ENCODE measurements at places on chromosomes 2 and 18.

GRCh38 chr18:24271381-24272228, 126.0 kb downstream of the OSBPL1A start:
- peak; percentile 53 for DNase-seq

GRCh38 chr2:129396980-129397599, 582.4 kb upstream of the RAB6C start:
- peak; percentile 17 for DNase-seq

- DNase-seq, result no peak
Observed at GRCh38 chr18:39976771-39977170, 1978.3 kb upstream of the PIK3C3 start.

GRCh38 chr18:29218091-29218490, 1041.2 kb upstream of the CDH2 start:
- no peak for DNase-seq

GRCh38 chr2:209640358-209640757, 131.3 kb upstream of the UNC80 start:
- DNase-seq, result no peak

GRCh38 chr2:23433282-23433681, 48.3 kb downstream of the KLHL29 start:
- DNase-seq, result no peak

DNA sequence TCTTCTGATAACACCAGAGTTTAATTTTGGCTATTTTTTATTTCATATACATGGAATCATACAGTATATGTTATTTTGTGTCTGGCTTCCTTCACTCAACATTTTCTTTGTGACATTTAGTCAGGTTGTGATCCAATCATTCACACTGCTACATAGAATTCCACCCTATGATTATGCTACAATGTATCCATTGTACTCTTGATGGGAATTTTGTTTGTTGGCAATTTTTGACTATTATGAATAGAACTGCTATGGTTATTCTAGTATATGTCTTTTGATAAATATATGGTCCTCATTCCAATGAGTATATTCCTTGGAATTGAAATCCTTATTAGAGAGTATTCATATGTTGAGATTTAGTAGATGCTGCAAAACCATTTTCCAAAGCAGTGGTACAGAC, 936.4 kb upstream of the CHAC2 start:
- no peak for DNase-seq

- no peak for DNase-seq
Observed at GRCh38 chr18:64692826-64693225, 543.9 kb upstream of the LINC00305 start.

DNA sequence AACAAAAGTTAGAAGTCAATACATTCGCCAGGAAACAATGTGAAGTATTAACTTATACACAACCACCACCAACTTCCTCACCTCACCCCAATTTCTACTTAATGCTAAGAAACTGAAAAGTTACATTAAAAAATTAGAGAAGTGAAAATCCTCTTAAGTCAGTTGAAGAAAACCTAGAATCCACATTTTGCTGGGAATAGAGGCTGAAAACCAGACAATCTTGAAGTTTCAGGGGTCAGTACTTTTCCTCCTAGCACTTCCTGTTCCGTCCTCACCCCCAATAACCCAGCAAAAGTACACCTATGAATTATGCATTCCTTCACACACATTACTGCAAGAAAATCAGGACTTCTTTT, 6.3 kb downstream of the YES1 start:
- DNase-seq, result no peak

DNA sequence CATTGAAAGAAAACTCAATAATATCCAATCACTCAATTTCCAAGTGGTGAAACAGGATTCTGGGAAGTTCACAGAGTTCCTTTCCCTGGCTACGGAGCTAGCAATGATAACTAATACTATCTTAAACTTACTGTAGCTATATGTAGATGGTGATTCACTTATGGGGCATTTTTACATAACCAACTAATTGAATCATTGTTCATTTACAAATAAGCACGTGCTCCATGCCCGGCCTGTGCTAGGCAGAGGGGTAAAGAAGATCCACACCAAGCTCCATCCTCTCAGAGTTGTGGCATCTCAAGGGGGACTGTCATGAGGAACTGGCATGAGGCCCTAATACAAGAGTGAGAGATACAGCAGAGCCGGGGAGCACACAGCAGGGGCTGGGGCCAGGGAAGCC, 176.3 kb downstream of the ANKRD30B start:
- no peak for DNase-seq

DNA sequence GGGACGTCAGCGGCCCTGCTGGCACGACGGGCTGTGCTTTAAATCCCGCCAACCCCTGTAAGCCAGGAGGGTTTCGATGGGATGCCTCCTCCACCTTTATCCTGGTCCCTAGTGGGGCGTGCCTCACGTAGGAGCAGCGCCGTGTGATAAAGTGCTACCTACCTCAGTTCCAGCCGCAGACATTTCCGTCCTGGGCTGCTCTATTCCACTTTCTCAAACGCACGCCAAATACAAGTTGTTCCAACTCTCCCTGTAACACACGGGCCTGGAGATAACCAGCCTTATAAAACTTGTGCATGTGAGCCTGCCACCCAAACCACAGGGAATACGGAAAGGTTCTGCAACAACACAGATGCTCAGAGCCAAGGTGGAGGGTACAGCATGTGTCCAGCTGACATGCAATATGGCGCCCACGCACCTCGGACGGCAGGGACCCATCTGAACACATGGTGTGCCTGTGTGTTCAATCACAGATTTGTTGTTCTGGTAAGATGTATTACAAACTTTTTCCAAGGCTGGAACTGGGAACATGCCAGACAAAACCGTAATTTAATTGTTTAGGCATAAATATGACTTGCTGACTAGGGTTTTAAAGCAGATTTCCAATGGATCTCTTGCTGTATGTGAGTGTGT, 47.7 kb downstream of the ZNF516 start:
- DNase-seq, result no peak

DNA sequence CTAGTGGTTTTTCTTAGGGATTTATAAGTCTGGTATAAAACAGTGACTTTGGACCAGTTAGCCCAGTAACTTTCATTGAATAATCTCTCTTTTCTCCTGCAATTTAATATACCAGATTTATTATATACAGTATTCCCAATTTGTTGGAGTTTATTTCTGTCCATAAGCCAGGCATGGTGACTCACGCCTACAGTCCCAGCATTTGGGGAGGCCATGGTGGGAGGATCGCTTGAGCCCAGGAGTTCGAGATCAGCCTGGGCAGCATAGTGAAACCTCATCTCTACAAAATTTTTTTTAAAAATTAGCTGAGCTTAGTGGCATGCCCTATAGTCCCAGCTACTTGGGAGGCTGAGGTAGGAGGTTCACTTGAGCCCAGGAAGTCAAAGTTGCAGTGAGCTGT, 26.7 kb downstream of the CNNM4 start:
- no peak for DNase-seq

GRCh38 chr2:209495855-209496585, 72.2 kb downstream of the MAP2 start:
- DNase-seq, result peak; percentile 98

GRCh38 chr2:8433390-8433789, 248.5 kb upstream of the ID2 start:
- no peak for DNase-seq

- no peak for DNase-seq
Observed at GRCh38 chr2:37854676-37855282, 70.3 kb upstream of the RMDN2 start.

GRCh38 chr2:39470580-39470979, 33.5 kb upstream of the MAP4K3 start:
- no peak for DNase-seq

DNA sequence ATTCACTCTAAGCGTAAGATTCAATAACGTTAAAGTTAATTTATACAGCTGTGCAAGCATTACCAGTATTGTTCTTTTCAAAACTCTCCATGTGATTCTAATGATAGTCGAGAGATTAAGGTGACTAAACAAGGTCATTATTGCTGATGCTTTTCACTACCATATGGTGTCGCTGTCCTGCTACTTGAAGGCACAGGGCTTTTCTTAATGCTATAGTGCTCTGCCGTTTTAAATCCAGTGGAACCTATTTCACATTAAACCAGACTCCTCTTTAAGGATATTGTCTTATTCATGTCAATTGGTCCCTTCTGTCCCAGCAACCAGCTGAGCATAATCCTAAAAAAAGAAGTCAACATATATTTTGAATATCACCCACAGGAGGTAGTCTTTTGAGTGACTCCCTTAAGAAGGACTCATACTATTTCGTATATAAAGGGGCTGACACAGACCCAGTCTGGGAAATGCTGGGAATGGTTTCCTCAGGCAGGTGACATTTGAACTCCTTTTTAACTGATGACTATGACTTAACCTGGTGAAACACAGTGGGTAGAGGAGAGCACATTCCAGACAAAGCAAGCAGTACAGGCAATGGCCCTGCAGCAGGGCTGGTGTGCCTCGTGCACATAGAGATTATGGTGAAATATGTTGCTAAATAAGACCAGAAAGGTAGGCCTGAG, 53.9 kb upstream of the CYTIP start:
- peak; percentile 55 for DNase-seq

DNA sequence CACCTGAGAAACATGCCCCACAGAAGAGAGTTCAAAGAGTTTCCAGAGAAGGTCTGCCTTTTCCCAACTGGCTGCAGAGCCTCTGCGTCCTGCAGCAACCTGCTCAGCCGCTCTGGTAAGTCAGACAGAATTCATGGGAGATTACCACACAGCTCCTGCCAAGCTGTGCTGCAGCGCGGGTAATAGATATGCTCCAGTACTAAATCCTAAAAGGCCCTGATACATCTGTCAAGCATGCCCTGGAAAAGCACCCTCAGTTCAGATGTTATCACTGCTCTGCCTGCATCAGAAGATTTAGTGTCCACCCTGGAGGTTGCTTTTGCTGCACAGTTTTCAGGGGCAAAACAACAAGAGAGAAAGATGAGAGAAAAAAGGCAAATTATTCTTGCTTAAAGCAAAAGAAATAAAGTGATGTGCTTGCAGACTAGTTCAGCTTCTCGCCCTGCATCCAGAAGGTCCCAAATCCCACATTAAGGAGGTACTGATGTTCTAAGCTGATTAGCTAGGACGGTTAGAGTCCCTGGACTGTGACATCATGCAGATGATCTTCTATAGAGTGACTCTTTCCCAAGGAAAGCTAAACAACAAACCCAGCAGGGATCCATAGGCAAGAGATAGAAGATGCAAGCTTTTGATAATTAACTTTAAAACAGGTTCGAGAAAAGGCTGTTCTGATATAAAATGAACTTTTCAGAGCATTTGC, 488.6 kb downstream of the BCL11A start:
- DNase-seq, result no peak

Measured in kidney glomerular epithelial cell (primary cell).